ENCODE measurements at places on chromosomes 6 and 20.
A peak's percentile ranks its signal among the peaks of the same experiment; 100 is the strongest.

DNA sequence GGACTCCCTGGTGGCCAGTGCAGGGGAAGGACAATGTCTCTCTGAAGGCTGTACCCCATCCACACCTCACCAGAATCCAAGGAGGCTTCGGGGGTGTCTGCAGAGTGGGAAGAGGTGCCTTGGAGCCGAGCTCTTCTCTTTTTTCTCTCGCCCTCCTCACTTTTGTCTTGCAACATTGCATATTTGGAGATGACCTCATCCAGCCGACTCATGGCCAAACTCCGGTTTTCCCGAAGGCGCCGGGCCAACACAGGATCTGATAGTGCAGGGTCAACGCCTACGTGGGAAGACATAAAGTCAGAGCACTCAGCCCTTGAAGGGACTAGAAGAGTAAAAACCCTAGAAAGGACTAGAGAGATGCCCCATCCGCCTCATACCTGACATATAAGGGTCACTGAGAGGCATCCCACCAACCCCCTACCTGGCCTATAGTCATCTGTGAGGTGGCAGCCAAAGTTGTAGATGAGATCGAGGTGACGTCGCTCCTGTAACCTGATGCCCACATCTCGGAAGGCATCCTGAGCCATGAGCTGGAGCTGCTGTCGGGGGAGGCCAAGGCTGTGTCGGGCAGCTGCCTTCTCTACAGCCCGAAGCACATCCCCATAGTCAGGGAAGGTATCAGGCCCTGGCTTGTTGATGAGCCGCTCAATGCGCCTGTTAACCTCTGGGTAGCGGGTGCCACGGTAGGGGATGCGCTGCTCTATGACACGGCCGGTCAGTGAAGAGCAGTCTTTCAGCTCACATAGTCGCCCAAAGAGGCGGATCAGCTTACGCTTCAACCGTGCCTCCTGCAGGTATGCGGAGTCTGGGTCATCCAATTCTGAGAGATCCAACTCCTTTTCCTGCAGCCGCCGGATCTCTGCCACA lies 3.0 kb upstream of the ZBTB22 start:
- H3K27ac ChIP-seq = no peak overlapping the region
- DNase-seq = no peak
- peaks cover 4% of the 10 kb centered on the region for H3K27me3 ChIP-seq
- H3K36me3 ChIP-seq = peaks cover 24% of the 10 kb centered on the region
- peak overlapping the region; percentile 98 for H3K4me3 ChIP-seq
- peaks cover 74% of the 10 kb centered on the region for H3K4me1 ChIP-seq

DNA sequence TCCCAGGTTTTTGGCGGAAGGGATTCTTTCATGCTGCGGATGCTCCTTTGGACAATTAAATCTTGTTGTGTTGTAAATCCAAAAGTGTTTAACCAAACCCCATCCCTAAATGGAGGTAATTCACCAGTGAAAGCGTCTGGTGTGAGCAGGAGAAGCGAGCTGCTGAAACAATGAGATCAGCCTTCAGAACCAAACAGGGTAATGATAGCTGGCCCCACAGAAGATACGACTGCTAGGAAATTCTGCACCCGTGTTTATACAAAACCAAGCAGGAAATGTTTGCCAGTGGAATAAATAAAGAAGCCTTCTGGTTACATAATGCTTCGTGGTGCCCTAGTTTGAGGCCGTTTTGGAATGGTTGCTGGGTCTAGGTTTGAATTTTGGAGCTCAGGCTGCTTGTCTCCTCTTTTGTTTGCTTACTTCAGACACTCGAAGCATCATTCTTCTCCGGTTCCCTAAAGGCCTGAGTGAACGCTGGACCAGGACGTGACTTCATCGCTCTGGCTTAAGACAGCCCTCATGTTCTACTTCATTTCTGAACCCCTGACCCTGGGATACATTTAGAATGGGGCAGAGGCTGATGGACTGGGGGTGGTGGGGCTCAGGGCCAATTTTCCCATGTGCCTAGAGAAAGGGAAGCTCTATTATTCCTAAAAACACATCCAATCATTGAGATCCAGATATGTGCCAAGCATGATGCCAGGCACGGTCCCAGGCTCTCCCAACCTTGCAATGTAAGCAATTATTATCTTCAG lies 61.6 kb upstream of the JAG1 start:
- H3K27ac ChIP-seq = no peak overlapping the region
- H3K4me3 ChIP-seq = no peak overlapping the region
- H3K27me3 ChIP-seq = no peaks in the 10 kb centered on the region
- DNase-seq = no peak
- no peaks in the 10 kb centered on the region for H3K4me1 ChIP-seq

- DNase-seq = no peak
- H3K27ac ChIP-seq = no peak overlapping the region
- no peaks in the 10 kb centered on the region for H3K27me3 ChIP-seq
- no peaks in the 10 kb centered on the region for H3K36me3 ChIP-seq
- peaks cover 11% of the 10 kb centered on the region for H3K4me1 ChIP-seq
These were observed 103.6 kb downstream of the GMDS start for GRCh38 chr6:2141644-2142290.

DNA sequence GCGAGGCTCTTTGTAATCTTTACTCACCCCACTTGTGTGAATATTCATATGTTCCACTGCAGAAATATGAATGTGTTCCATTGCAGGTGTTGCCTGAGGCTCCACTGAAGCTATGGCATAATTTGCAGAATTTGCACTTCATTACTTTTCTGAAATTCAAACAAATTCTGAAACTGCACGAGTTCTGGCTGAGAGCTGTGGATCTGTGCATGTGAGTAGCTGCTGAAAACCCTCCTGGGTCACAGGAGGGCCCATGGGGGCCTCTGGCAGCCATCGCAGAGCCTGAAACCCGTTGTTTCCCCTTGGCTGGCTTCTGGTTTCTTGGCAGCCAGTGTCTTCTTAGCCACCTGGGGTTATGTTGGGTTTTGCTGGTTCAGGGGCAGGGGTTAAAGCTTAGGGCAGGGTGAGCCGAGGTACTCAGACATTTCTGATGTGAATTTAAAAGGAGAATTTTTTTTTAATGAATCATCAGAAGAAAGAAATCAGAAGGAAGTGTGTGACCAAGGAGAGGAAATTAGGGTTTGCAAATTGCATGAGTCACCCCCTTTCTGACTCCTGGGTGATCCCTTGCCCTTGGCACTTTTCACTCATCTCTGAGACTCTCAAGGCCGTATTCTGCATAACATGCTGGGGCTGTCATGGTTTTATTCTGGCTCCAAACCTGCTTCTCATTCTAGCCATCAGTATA lies 40.6 kb downstream of the TOX2 start:
- H3K27ac ChIP-seq = no peak overlapping the region
- no peaks in the 10 kb centered on the region for H3K27me3 ChIP-seq
- DNase-seq = no peak
- H3K4me3 ChIP-seq = no peak overlapping the region

DNA sequence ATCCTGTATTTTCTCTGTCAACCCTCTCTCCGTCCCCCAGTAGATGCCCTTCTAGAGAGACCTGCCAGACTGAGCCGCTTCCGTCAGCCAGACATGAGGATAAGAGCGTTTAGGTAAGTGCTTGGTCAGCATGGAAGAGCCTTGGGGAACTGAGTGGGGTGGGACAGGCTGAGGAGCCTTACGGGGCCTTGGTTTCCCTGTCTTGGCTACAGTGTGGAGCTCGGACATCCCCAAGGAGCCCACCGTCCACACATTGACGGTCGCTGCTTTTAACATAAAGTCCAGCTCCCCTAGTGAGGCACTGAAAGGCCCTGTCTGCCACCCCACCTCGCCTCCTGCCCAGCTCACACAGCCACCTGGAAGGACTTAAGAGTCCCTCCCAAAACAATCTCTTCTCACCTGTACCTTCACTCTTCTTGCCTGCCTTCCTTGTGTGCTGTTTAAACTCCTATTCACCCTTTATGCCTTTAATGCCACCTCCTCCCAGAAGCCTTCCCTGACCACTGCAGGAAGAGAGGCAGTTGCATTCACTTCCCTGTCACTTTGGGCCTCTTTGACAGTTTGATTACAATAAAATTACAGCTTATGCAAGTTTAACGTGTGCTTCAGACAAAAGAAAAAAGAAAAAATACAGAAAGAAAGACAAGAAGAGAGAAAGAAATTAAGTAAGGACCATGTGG lies 42.3 kb downstream of the PDYN start:
- no peak overlapping the region for H3K27ac ChIP-seq
- H3K27me3 ChIP-seq = peaks cover 41% of the 10 kb centered on the region
- peaks cover 45% of the 10 kb centered on the region for H3K4me1 ChIP-seq
- no peaks in the 10 kb centered on the region for H3K36me3 ChIP-seq
- DNase-seq = no peak

DNA sequence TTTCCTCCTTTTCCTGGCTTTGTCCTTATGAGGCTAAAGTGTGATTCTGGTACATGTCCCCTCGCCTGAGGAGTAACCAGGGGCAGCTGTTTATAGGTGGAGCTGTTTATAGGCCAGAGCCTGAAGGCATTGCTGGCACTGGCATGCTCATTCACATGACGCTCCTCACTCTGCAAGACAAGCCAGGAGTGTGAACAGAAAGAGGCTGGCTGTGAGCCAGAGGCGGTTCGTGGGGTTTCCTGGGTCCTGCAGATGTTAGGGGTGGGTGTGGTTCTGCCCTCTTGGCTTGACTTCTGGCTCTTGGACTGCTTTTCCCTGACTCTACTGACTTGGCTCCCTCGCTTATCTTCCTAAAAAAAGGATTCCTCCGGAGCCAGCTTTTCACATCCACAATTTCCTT lies 12.8 kb upstream of the MDFI start:
- no peaks in the 10 kb centered on the region for H3K27me3 ChIP-seq
- no peak for DNase-seq
- no peaks in the 10 kb centered on the region for H3K36me3 ChIP-seq
- no peak overlapping the region for H3K27ac ChIP-seq
- H3K4me1 ChIP-seq = peaks cover 28% of the 10 kb centered on the region
- no peak overlapping the region for H3K4me3 ChIP-seq

DNA sequence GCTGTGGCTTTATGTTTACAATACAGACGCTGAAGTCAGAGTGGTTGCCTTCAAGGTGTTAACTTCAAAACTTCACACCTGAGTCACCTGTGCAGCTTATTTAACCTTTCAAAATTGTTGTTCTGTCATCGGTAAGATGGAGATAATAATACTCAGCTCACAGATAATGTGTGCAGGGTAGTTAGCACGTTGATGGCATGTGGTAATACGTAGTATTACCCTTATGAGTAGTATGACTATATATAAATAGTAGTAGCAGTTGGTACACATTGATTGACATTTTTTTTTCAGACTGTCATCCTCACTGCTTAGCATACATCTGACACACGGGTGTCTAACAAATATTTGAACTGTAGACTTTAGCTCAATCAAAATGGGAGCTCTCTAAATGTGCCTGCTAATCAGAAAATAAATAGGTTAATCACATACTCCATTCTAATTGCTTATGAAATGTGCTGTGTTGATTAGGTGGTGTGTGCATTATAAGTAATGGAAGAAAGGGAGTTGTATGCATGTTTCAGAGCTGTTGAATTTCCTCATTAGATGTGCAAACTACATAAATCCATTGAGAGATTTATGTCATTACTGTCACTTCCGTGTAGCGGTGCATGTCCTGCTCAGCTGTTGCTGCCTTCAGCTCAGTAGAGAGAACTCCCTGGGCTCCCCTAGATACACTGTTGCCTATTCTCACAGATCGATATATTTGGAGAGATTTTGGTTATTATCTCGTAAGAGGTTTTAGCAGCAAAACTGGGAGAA lies 11.2 kb upstream of the MROH8 start:
- H3K27me3 ChIP-seq = no peaks in the 10 kb centered on the region
- peak overlapping the region; percentile 28 for H3K27ac ChIP-seq
- DNase-seq = no peak
- H3K36me3 ChIP-seq = peaks cover 12% of the 10 kb centered on the region
- H3K4me3 ChIP-seq = no peak overlapping the region

- H3K4me1 ChIP-seq = peaks cover 23% of the 10 kb centered on the region
- no peak overlapping the region for H3K27ac ChIP-seq
- no peaks in the 10 kb centered on the region for H3K36me3 ChIP-seq
- no peak overlapping the region for H3K4me3 ChIP-seq
- H3K27me3 ChIP-seq = peaks cover 5% of the 10 kb centered on the region
These were observed 71.7 kb upstream of the FRMD1 start for GRCh38 chr6:168150551-168151320.

GRCh38 chr6:90093558-90094073 lies 199.3 kb downstream of the GJA10 start:
- no peaks in the 10 kb centered on the region for H3K36me3 ChIP-seq
- no peak overlapping the region for H3K4me3 ChIP-seq
- no peak for DNase-seq
- H3K27ac ChIP-seq = no peak overlapping the region
- no peaks in the 10 kb centered on the region for H3K27me3 ChIP-seq
